LHCN-M2 (cell line): ENCODE measurements at places on chromosomes 5 and 9.
A peak's percentile ranks its signal among the peaks of the same experiment; 100 is the strongest.

DNA sequence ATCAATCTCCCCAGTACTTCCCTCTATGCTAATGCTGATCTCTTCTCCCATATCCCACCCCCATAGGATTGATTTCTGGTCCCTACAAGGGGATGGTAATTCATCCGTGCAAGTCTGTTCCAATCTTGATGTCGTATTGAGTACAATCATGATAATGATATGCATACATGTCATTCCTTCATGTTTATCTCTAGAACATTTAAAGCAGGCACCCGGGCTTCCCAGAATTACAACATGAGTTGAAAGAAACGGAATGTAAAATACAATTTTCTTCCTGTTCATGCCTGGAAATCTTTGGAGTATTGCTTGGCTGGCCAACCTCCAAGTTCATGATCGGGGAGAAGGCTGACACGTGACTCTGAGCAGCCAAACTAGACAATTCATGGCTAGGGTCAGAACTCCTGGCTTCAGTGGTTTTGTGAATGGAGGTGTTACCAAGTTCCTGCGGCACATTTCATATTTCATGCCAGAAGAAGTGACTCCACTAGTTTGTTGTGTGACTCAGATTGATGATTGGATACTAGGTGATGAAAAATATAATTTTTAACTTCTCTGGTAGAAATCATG, 66.6 kb downstream of the C9orf152 start:
- peak; percentile 92 for DNase-seq

GRCh38 chr9:134314950-134315715, 11.1 kb upstream of the RXRA start:
- no peak for DNase-seq

GRCh38 chr9:75200892-75201470, 112.7 kb downstream of the OSTF1 start:
- DNase-seq: peak; percentile 37

DNA sequence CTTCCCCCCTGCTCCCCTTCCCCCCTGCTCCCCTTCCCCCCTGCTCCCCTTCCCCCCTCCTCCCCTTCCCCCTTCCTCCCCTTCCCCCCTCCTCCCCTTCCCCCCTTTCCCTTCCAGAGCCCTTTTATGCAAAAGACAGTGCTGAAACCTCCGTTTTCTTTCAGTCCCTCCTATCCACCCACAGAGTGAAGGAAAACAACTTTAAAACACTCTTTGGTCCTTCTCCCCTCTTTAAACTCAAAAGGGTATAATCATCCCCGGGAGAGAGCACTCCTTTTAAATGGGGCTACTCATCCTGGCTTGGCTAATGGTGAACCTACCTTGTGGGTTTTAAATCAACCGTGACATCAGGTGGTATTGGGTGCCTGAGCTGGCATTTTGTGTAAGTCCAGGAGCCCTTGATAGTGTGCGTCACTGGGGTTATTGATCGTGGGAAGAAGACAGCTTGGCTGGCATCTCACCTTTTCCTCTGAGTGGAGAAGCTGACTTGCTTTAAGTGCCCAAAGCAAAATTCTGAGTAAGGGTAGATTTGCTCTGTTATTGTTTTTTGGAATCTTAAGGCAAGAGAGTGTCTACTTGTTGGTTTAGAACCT, 2.7 kb downstream of the LARP1 start:
- DNase-seq: no peak

GRCh38 chr5:172973127-172973916, 10.2 kb upstream of the ATP6V0E1 start:
- DNase-seq: no peak

DNA sequence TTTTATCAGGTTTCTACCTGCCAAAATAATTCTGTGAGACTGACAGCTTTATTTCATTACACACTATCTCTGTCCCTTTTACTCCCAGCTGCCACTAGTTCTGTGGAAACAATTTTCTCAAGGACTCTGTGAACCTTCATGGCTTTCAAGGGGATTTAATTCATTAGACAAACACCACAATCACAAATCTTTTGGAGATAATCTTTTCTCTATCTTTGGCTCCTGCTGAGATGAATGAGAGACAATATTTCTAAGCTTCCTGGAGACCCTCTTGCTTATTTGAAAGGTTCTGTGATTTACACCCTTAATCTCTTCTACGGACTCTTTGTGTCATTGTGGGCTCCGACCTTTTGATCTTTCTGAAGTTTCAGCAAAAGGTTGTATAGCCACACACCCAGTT, 222.6 kb downstream of the PRDM9 start:
- no peak for DNase-seq

GRCh38 chr9:97387504-97387886, 24.4 kb upstream of the TDRD7 start:
- DNase-seq: no peak

- DNase-seq: no peak
Measured at GRCh38 chr5:133222521-133222920, 170.7 kb downstream of the HSPA4 start.

DNA sequence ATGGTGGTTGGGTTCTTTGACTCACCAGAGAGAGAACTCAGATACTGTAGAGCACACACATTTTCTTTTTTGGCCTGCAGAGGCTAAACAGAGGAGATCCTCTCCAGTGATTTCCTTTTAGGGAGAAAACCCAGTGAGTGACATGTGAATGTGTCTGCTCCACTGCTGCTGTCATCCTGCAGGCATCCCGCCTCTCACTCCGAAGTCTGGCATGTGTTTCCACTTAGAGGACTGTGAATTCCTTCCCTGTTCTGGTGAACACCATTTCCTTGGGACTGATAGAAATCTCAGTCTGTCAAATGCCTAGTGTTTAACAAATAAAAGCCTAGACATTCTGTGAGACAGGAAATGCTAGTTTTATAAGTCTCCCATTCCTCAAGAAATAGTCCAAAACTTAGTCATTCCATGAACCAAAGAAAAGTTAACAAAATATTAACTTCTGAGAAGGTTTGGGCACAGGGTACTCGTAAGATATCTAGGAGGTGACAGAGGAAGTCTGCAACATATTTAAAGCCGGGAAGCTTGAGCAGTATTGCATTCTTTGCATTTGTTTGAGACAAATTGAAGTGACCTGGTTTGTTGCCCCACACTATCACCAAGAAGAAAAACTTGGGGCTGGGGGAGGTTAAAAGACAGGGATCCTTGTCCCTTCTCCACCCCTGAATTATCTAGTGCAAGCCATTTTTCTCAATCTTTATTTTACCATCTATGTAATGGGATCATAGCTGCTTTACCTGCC, 74.9 kb upstream of the NIPAL4 start:
- peak; percentile 96 for DNase-seq

GRCh38 chr9:88807426-88807825, 183.8 kb upstream of the S1PR3 start:
- no peak for DNase-seq

DNA sequence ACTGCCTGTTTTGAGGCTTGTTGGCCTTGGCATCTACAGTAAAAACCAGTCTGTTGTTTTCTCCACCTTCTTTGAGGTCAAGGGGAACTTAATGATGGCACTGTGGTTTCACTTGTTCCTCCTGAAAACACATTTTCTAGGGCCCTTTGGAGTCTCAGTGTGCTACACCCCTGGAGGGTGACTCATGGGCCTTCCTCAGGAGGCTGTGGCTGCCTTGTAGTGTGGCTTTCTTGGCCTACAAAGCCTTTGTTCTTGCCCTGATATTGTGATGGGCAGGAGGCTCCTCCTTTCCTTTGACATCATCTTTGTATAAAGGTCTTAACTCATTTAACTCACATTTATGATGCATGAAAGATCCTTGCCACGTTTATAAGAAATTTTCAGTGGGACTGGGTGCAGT, 56.3 kb upstream of the GPBP1 start:
- no peak for DNase-seq

- DNase-seq: no peak
Measured at GRCh38 chr5:103060424-103060954, 59.4 kb downstream of the GIN1 start.

DNA sequence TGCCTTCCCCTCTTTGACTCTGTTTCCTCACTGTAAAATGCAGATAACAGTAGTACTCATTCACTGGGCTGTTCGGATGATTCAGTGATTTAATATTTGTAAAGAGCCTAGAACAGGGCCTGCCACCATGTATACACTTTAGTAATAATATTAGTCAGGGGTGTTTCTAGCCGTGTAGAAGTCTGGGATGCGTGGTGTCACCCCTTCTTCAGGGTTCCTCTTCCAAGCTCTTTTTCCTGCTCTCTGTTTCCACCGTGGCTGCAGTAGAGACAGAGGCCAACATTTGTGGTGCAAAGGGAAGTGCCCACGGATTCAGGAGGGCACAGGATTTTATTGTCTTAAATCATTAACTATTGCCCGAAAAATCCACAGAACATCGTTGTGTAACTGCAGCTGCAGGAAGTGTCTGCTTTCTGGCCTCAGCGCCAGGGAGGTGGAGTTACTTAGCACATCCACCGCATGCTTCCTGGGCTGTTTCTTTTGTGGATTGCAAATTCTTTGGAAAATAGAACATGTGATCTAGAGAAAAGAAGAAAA, 61.7 kb downstream of the TRIO start:
- peak; percentile 87 for DNase-seq

DNA sequence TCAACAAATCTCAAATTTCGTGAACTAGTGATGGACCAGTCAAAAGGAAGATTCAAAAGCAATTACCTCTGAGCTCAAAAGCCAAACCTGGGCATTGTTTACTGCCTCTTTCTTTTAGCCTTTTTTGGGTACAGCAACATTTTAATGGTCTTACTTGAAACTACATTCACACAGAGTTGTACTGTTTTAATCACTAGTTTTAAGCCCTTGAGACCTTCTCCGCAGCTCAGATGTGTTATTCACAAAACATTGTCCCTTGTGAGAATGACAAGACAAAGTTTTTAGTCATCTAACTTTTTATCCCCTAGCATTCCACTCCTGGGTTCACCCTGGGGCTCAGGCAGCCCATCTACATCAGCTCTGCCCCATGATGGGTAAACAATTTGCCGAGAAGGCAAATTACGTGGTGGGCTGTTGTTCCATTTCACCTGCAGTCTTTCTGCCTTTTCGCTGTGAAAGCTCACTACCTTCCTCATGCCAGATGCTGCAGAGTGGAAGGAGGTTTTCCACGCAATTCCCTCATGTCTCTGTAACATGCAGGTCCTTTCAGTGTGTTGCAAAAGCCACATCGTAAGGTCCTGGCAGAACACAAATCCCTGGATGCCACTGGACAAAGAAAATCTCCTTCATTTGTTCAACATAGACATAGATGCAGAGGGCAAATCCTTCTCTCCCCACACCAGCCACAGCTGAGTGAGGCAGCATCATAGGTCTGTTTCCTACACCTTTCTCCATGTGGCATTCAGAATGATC, 175.7 kb downstream of the EBF1 start:
- no peak for DNase-seq

DNA sequence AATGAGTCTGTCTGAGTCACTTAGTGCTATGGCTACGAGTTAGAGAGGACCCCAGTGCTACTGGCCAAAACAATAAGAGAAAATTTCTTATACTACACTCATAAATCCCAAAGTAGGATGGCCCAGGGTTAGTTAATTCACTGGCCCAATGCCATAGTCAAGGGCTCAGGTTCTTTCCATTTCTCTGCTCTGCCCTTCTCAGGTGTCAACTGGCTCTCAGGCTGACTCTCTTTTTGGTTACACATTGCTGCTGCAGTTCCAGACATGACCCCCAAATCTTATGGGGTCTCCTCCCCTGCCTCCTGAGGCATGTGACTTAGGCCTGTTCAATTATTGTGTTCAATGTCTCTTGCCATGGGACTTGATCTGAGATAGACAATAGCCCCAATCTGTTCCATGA, 70.4 kb downstream of the ARHGEF37 start:
- no peak for DNase-seq

DNA sequence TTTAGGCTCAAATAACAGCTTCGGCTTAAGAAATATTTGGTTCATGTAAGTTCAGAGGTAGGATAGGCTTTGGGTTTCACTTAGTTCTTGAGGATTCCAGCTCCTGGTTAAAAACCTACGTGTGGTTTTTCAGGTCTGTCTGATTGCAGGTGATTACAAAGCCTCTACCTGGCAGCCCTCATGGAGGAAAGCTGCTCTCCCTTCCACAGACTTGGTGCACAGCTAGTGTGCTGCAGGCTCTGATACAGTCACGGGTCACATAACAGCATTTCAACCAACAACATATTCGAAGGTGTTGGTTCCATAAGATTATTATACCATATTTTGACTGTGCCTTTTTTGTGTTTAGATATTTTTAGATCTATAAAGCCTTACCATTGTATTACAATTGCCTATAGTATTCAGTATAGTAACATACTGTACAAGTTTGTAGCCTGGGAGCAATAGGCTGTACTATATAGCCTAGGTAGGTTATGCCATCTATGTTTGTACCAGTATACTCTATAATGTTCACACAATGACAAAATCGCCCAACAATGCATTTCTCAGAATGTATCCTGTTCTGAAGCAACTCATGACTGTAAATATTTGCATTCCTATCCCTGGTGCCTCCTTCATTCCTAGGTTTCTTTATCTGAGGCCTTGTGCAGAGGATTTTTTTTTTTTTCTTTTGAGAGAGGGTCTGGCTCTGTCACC, 8.0 kb upstream of the DCP2 start:
- no peak for DNase-seq

DNA sequence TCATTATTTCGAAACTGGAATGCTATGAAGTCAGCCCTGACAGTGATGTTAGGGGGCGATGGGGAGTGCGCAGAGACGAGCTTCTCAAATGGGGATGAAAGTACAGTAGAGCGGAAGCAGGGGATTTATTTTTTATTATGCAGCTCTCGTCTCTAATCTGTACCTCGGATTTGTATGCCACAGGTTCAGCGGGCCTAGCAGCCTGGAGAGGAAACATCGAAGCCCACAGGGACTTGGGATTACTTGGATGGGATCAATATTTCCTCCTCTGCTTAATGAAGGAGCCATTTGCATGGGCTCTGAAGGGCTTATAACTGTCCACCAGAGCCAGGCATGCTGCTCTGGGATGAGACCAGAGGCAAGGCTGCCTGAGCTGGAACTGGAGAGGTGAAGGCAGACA, 133.5 kb upstream of the RAPGEF1 start:
- DNase-seq: no peak

DNA sequence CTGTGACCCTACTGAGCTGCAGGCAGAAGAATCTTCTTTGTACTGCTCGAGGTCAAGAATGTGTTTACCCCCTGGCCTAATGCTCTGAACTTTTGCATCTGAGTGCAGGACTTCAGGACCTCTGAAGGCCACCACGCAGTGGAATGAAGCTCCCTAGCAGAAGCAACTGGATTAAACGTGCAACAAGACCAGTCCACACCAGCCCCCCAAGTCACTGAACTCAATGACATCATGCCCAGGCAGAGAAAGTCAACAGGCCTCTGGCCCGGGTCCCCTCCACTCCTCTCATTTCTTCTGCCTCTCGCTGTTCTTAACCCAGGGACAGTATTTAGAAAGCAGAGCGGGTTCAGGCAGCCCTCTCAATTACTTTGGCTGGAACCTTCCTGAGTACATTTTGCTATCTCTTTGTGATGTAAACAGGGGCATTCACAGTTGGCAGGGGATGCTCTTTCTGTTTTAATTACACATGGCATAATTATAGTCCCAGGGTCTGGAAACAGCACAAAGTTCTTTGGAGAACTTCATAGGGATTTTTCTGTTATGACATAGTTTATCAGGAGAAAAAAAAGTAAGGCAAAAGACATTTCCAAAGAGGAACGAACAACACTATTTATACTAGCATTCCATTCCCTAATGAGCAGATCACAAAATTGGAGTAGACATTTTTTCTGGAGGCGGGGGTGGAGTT, 108.2 kb upstream of the SPATA31D4 start:
- DNase-seq: no peak
